T follicular helper cell (primary cell): ENCODE measurements at places on chromosomes 16 and 17.
A peak's percentile ranks its signal among the peaks of the same experiment; 100 is the strongest.

DNA sequence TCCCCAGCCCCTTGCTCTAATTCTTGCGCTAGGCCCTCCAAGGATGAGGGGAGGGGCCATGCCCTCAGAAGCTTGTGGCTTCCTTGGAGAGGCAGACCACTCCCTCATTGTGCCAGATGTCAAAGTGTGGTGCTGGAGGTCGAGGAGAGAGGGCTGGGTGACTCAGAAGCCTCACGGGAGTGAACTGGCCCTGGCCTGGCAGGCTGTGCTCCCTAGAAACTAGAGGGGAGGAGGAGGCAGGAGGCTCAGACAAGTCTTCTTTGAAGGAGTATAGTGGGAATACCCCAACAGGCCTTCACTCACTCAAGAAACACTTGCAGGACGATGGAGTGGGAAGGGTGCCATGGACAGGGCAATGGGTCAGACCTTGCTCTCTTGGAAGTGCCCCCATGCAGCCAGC lies 18.5 kb downstream of the ANKRD40 start:
- DNase-seq = no peak

DNA sequence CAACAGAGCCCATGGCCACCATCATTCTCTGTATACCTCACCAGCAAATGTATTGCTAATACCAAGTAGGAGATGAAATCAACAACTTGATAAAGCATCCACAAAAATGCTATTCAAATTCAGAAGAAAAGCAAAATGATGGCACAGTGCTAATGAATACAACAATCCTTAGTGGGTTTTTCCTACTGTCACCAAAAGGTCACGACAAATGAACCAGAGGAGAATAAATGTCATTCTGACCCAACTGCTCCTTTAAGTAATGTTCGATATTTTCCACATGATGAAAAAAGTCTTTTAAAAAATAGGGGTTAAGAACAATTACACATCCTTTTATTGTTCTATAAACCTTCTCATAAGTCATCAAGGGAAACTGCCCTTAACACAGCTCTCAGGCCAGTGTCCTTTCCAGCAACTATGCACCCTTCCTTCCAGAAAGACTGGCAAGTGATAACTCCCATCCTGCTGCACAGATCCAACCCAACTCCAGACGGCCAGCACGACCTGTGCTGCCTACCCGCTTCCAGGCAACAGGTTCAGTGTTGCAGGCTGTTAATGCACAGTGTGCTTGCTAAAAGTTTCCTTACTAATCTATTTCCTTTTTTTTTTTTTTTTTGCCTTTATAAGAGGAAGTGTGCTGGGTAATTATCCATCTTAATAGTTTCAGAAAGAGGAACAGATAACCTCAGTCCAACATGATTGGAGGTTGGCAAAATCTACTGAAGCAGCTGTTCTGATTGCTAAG lies 15.4 kb downstream of the FBXO31 start:
- no peak for DNase-seq

DNA sequence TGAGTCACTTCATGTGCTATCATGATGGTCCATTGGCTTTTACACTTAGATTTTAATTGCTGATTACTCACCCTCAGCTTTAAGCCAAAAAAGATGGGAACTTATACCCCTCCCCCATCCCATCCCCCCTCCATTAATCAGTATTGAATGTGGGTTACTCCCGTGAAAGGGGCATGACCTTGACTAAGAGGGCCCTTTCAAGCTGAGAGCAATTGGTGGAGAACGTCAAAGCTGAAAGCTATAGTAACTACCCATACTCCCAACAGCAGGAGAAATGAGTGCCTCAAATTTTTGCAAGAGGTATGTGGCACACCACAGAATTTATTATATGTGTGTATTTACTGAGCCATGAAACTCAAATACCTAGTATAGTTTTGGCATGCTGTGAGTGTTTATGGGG lies 99.7 kb upstream of the CDH8 start:
- DNase-seq = no peak

DNA sequence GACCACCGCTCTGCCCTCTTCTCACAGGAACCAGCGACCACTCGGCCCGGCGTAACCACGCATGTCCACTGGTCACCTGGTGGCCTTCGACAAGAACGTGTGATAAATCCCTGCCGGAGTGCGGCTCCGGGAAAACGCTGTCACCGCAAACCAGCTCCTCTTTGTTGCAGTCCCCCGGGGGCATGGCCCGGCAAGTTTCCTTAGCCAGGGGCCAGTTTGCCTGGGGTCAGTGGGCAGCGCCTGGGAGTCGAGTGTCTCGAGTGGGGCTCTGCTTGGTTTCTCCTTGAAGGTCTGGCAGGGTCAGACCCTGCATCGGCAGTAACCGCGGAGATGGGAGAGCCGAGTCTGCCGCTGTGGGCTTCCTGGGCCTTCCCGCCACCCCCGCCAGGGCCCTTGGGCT lies 52.5 kb downstream of the JPH3 start:
- DNase-seq = no peak

- DNase-seq = no peak
Observed at GRCh38 chr16:79635488-79635887, 35.0 kb upstream of the MAF start.

DNA sequence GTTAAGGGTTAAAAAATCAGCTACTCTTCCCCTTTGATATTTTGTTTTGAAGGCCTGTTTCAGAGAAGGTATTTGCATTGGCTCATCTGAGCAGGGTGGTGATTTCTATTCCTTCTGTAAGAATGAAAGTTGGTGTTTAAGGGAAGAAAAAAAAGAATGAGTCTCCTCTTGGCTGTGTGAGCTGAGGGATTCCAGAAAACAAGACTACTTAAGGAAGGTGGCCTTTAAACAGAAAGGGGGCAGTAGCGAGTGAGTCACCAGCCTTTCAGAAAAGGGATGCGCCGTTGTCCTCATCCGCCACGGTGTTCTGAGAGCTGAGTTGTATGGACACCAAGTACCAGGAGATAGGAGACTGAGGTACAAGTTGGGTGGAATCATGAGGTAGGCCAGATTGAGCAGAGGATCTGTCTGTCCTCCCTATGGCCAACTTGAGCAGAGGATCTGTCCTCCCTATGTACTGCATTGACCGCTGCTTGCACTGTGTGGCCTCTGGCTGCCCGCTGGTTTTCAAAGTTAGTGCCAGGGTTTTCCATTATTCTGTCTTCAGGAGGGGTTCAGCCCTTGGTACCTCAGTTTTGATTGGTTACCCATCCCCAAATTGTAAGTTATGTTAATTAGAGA lies 8.2 kb downstream of the PRKCA start:
- DNase-seq = no peak

GRCh38 chr17:50579399-50579798 lies 18.9 kb downstream of the CACNA1G start:
- no peak for DNase-seq

DNA sequence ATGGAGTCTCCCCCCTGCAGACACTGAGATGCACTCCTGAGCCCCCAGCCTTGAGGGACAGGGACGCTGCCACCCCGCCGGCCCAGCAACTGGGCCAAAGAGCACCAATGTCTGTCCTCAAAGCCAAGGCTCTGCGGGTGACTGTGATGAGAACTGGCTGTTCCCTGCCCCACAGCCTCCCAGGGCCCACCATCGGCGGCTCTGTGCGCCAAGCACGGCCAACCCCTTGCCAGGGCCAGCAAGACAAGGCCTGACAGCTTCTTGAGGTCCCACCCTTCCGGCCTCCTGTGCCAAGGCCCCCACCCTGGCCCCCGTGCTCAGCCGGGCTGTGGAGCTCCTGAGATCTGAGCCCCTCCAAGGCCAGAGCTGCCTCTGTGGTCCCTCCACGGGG lies 34.2 kb upstream of the PABPN1L start:
- DNase-seq = no peak

GRCh38 chr16:85731179-85731578 lies 19.7 kb downstream of the C16orf74 start:
- no peak for DNase-seq

DNA sequence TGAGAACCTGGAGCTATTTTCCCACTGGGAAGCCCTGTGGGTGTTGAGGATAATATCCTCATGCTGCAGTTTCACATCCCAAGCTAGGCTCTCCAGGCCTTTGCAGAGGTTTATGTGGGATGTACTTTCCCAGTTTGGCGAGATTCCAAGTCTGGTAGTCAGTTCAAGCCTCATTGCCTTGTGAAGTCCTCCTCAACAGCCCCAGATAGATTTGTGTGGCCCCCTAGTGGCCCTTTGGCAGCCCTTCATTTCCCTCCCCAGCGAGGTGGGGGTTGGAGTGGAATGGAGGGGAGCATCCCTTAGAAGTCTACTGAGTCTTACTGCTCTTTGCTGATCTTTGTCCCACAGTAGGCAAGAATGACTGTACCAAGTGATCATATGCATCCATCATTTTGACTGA lies 137.9 kb downstream of the CDH11 start:
- DNase-seq = no peak

GRCh38 chr17:57080718-57081117 lies 4.3 kb upstream of the AKAP1 start:
- DNase-seq = no peak

DNA sequence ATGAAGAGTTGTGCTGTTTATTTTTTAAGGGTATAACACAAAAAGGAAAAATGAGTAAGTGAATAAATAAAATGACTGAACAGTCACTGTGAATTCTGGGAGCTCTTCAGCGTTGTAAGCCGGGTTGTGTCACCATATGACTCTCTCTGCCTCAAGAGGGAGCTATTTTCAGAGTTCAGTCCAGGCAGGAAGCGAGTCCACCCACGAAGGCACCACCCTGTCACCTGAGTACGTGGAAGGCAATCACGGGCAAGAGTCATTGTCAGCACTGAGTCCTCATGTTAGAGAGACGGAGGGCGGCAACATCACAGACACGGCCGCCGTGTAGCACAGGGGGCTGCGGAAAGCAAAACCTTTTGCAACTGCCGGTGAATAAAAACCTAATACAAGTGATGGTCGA lies 227.6 kb downstream of the UTP18 start:
- DNase-seq = no peak

DNA sequence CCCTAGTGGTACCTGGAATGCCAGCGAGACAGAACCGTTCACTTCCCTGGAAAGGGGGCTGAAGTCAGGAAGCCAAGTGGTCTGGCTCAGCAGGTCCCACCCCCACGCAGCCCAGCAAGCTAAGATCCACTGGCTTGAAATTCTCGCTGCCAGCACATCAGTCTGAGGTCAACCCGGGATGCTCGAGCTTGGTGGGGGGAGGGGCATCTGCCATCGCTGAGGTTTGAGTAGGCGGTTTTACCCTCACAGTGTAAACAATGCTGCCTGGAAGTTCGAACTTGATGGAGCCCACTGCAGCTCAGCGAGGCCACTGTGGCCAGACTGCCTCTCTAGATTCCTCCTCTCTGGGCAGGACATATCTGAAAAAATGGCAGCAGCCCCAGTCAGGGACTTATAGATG lies 464.7 kb upstream of the TOM1L1 start:
- DNase-seq = no peak

DNA sequence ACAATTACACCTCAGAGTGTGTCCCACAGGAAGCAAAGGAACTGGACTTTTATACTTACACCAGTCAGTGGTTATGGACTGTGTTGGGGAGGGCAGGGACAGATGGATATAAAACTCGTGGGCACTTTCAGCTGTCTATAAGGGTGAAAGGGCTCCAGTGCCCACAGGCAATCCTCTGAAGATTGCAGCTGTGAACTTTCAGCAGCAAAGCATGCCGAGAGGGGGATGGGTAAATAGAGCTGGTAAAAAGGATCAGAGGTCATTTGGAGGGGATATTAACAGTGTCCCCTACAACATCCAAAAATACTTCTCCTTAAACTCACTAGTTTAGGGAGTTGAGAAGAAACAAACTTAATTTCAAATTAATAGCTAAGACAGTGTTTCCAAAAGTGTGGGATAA lies 13.3 kb upstream of the RFWD3 start:
- no peak for DNase-seq

DNA sequence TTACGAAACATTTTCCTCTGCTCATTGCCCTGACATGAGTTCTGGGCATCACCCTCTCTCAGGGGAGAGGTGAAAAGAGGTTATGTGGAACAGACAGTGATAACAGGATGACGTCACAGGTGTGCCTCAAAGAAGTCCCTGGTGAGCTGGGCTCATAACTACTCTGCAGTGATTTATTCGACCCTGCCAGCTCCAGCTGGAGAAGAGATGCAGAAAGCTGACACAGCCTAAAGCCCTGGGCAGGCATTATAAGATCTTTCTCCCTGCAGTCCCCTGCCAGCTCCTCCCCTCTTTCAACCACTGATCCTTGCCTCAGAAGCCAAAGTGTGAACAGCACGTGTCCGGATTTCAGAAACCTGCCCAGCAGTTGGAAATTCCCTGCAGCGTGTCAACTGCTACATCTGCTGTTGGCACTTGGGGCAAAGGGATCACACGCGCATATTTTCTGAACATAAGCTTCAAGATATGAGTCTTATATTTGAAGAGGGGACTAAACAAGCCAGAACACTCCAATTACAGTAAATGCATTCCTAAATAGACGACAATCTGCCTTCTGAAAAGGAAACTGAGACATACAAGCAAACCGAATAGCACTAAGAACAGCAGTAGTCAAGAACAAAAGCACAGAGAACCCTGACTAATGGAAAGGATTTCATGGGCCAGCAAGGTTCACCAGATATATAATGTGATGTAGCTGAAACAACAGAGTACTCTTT lies 80.5 kb downstream of the SMG6 start:
- DNase-seq = peak; percentile 40

DNA sequence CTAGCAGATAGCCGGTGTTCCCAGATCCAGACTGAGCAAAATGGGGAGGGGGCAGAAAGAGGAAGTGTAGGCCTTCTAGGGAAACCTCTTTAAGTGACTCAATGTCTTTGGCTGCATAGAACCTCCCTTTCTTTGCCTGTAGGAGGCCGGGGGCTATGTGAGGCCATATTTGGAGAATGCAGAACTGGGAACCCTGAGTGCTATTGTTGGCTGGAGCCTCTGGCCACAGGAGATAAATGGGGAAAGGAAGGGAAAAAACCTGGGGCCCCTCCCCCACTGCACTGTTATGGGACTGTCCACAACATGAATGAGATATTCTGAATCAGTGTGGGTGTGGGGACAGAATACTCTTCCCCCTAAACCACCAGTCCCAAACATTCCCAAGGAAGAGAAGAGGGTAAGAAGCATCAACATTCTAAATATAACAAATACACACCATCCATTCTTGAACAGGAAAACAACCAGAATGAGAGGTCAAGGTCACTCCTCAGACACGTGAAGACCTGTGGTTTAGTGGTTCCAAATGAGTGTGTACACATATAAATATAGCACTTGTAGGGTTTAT lies 2.4 kb downstream of the VPS25 start:
- DNase-seq = no peak

DNA sequence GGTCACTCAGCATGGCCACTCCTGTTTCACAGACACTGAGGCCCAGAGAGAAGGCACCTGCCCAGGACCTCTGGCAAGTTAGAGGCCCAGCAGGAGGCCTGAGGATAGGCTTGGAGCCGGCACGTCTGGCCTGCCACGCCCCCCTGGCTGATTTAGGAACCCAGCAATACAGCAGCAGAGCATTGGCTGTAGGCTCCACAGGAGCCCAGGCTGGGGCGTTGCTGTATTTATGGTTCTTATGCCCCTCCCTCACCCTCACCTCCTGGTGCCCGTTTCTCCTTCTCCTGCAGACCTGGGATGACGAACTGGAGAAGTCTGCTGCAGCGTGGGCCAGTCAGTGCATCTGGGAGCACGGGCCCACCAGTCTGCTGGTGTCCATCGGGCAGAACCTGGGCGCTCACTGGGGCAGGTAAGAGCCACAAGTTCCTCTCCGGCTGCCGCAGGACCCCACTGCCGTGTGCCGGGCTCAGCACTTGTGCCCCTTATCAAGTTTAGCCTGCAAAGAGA lies 25.8 kb downstream of the CRISPLD2 start:
- no peak for DNase-seq

GRCh38 chr16:88691129-88691813 lies 5.0 kb upstream of the SNAI3 start:
- no peak for DNase-seq

- DNase-seq = no peak
Observed at GRCh38 chr17:228951-229708, 47.7 kb upstream of the DOC2B start.

GRCh38 chr16:71912534-71913275 lies 17.4 kb downstream of the IST1 start:
- no peak for DNase-seq
